ENCODE measurements at places on chromosomes 2 and 18.

GRCh38 chr2:219171231-219171651 lies 1.4 kb upstream of the SLC23A3 start:
- peak; percentile 30 for DNase-seq

DNA sequence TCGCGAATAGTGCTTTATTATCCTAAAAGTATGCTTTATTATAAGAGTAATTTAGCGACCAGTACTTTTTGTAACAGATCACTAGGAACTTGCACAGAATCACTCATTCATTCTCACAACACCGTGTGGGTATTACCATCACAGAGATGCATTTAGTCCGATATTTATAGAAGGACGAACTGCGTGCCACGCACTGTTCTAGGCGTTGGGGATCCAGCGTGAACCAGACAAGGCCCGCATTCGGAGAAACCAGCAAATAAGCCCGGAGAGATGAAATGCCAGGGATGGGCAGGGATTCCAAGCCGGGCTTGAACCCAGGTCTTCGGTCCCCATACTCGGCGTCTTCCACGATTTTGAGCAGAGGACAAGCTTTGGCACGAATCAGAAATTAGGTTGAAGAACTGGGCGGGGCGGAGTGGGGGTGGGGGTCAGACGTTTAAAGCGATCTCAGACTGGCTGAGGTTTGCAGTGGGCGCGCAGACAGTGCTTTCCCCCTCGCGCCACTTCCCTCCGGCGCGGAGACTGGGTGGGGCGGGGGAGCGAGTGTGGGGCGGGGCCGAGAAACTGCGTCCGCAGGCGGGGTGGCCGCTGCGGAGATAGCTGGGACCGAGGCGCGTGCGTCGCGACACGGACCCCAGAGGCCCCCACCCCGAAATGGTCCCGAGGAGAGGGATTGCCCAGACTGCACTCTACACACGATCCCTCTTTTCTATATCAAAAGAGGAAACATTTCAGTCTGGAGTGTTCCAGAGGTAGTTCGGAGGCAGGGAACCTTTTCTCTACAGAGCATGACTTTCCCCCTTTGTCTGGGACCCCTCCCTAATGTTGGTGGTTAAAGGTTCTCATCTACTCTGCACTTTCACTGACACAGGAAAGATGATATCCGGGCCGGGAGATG lies 1.1 kb upstream of the CXCR4 start:
- peak; percentile 68 for DNase-seq

- no peak for DNase-seq
Measured at GRCh38 chr2:143758629-143759330, 629.6 kb downstream of the ARHGAP15 start.

DNA sequence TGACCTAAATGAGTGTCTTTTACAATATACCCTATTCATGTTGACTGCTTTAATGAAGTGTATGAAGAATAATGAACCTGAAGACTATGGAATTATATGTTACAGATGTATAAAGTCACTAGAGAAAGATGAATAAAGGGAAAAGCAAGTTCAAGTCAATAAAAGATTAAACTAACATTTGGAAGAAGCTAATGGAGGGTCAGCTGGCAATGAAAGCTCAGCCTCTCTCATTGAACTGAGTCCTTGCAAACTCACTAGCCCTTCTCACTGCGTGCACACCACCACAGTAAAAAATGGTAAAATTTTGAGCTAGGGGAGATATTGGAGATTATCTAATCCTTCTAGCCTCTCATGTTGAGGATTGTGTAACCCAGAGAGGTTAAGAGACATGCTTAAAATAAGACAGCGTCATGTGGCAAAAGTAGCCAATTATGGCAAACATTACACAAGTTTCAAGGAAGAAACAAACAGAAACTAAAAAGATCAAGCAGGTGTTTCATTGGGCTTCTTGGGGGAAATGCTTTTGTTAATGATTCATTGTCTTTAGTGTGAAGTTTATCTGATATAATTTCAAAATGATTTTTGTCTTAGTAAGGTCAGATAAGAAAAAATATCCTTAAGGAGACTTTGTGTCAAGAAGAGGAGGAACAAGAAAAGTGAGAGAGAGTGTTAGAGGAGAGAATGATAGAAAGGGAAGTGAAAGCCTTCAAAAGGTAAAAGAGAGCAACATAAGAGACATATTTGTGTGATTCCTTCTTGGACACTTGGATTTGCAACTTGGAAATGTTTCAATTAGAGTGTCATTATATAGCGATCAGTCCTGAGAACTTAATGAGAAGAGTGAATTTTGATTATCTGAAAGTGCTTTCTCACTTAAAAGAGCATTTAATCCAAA lies 893.7 kb upstream of the FAM98A start:
- DNase-seq: no peak

- DNase-seq: no peak
Measured at GRCh38 chr2:113887009-113887792, 2.7 kb upstream of the ACTR3 start.

DNA sequence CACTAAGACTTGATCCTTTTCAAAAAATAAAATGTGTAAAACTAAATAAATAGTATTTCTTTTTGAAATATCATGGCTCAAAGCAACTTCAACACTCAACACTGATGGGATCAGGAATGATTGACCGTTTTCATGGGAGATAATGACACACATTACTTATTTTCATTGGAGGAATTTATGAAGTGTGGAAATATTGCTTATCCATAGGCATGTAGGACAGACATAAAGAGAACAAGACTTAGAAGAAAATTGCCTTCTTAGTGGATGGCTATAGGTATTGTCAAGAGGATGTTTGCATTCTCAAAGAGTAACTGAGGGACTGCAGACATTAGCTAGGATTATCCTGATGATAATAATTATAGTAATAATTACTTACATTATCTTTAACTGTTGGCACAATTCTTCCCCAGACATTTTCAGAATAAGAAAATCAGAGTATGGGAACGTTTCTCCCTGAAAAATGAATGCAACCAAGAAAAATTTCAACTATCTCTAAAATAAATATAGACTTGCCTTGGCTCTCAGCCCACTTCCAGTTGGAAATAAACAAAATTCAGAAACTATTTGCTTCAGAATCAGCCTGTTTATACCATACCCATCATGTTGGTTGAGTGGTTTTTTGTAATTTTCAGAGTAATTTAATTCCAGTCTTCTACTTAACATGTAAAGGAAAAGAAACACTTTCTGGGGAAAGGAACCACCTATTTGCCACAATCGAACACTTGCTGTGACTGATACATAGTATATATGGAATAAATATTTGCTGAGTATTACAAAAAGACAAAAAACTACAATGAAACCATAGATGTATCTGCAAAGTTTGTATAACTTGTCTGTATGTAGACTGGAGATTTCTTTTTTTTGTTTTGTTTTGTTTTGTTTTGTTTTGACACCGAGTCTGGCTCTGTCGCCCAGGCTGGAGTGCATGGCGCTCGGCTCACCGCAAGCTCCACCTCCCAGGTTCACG lies 165.7 kb downstream of the TMX3 start:
- no peak for DNase-seq

All from MV-4-11 (cell line).